ENCODE measurements at places on chromosomes 5 and 9. TPM values are rescaled to one million over a fixed set of nuclear protein-coding genes. Genes with fewer than 3 reads are reported as not detected.

DNA sequence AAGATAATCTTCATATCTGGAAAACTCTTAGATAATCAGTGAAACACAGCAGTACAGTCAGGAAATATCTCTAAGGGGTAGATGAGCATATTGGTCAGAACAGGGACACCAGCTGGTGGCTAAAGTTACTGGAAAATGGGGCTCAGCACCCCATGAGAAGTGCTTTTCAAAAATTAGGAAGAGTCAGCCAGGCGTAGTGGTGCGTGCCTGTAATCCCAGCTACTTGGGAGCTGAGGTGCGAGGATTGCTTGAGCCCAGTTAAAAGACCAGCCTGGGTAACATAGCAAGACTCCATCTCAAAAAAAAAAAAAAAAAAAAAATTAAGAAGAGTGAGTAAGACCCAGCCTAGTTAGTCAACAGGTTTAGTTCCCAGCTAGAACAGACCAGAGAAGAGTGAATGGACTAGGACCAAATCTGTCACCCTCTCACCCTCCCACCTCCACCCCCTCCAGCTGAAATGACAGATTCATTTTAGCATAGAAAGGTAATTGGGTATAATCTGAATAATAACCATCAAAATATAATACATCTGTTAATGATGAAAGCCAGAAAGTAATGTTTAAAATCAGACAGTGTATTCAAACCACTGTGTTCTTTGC, 120.9 kb downstream of the CDC42SE2 start:
- H3K27me3 ChIP-seq: no peaks in the 10 kb centered on the region
- H3K36me3 ChIP-seq: peaks cover 19% of the 10 kb centered on the region
- peaks cover 3% of the 10 kb centered on the region for H3K4me1 ChIP-seq

DNA sequence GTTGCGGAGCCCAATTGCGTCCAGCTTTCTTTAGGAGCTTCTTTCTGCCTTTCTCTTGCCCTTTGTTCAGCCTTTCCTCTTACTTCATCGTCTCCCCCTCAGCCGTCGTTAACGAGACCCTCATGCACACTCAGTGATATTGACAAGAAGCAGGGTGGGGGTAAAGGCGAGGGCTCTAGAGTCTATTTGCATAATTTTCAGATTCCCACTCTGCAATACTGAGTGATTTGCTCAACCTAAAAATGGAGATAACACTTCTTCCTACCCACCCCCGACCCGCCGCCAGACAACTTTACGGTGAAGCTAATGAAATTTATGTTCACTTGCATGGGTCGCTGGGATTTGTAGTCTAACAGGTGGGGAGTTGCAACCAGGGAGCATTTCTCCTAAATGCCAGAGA, 1.3 kb upstream of the TBC1D2 start:
- no peaks in the 10 kb centered on the region for H3K27me3 ChIP-seq
- H3K4me1 ChIP-seq: peaks cover 6% of the 10 kb centered on the region
- peak overlapping the region; percentile 84 for H3K4me3 ChIP-seq
- peaks cover 10% of the 10 kb centered on the region for H3K36me3 ChIP-seq

- H3K36me3 ChIP-seq: no peaks in the 10 kb centered on the region
- H3K4me1 ChIP-seq: no peaks in the 10 kb centered on the region
- no peaks in the 10 kb centered on the region for H3K27me3 ChIP-seq
- no peak overlapping the region for H3K27ac ChIP-seq
Observed at GRCh38 chr5:89560696-89561095, 677.7 kb upstream of the MEF2C start.

DNA sequence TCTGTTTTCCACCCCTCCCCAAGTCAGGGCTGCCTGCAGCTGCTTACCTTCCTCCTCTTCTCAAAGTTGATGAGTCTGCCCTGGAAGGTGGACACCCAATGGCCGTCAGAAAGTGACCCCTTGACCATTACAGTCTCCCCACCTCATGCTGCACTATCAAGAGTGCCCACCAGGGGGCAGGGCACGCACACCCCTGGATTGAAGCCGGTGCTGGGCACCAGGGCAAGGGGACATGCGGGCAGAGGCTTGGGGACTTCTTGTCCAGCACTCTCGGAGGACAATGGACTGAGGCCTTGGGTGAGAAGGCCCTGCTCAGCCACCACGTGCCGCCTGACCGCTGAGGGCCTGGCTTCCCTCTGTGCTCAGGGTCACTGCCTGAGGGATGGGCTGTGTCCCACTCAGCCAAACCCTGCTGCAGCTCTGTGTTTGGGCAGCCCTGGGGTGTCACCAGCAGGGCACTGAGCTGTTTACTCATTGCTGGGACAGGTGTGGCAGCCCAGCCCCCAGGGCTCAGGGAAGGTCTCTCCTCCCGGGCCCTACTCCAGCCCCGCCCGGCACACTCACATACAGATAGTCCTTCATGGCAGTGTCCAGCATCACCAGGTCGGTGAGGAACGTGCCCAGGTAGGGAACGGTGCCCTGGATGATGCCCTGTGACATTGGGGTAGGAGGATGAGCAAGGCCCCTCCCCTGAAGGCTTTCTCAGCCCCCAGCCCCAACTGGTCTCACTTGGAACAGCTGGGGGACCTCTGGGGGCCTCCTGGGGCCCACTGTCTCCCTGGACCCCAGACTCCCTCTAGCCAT, 17.7 kb downstream of the RALGDS start:
- H3K4me3 ChIP-seq: no peak overlapping the region
- H3K36me3 ChIP-seq: peaks cover 50% of the 10 kb centered on the region
- DNase-seq: peak; percentile 86
- H3K27me3 ChIP-seq: no peaks in the 10 kb centered on the region
- H3K4me1 ChIP-seq: no peaks in the 10 kb centered on the region

GRCh38 chr9:109249615-109250014, 71.2 kb downstream of the EPB41L4B start:
- no peak overlapping the region for H3K4me3 ChIP-seq
- H3K36me3 ChIP-seq: no peaks in the 10 kb centered on the region
- H3K27me3 ChIP-seq: no peaks in the 10 kb centered on the region
- no peak overlapping the region for H3K27ac ChIP-seq
- H3K4me1 ChIP-seq: no peaks in the 10 kb centered on the region

GRCh38 chr5:63401436-63402046, 560.7 kb downstream of the HTR1A start:
- no peaks in the 10 kb centered on the region for H3K4me1 ChIP-seq
- DNase-seq: peak; percentile 92
- H3K27me3 ChIP-seq: no peaks in the 10 kb centered on the region
- no peak overlapping the region for H3K27ac ChIP-seq

DNA sequence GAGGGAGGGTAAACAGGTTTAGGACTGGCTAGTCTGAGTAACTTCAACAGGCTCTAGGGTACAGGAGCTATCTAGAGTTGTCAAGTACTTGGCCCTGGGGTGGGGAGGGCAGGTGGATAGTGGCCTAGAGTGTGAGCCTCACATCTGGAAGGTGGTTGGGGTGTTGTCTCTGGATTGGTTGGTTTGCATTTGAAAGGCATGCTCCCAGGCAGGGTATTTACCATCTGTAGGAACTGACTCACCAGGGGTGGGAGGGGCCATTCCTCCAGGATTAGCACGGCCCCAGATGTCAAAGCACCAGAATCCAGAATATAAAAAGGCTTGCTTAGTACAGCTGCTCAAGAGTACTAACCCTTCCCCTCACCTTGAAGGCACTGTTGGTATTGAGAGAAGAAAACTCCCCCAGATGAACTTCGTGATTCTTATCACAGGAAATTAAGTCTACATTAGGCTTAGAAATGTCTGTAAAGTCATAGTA, 193.3 kb downstream of the NTRK2 start:
- peak overlapping the region; percentile 12 for H3K4me3 ChIP-seq
- DNase-seq: peak; percentile 89
- no peaks in the 10 kb centered on the region for H3K27me3 ChIP-seq
- peak overlapping the region; percentile 13 for H3K27ac ChIP-seq

GRCh38 chr5:103602438-103602837, 39.8 kb upstream of the NUDT12 start:
- H3K4me1 ChIP-seq: no peaks in the 10 kb centered on the region
- no peak for DNase-seq
- no peak overlapping the region for H3K4me3 ChIP-seq
- no peaks in the 10 kb centered on the region for H3K36me3 ChIP-seq
- no peaks in the 10 kb centered on the region for H3K27me3 ChIP-seq

DNA sequence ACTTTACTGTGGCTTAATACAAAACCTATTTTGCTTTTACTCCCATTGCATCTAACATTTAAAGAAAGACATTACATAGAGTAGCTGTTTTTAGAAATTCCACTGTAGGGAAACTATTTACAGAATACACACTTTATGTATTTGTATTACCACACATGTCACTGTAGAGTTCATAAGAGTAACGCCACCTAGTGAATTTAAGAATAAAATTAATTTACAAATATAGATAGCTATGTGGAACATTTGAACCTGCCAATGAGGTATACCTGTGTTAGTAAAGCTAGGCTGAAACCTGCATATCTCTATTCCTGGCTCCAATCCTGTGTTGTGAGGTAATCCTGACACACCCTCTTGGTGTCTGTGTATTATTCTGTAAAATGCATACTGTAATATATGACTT, 234.4 kb downstream of the MAST4 start:
- DNase-seq: no peak
- H3K36me3 ChIP-seq: no peaks in the 10 kb centered on the region
- H3K27ac ChIP-seq: no peak overlapping the region
- H3K4me1 ChIP-seq: peaks cover 20% of the 10 kb centered on the region

GRCh38 chr9:128139621-128140020, 9.6 kb upstream of the LCN2 start:
- no peaks in the 10 kb centered on the region for H3K4me1 ChIP-seq
- H3K36me3 ChIP-seq: no peaks in the 10 kb centered on the region
- no peak for DNase-seq
- no peak overlapping the region for H3K27ac ChIP-seq
- no peaks in the 10 kb centered on the region for H3K27me3 ChIP-seq

GRCh38 chr5:134071614-134072207, 42.8 kb upstream of the TCF7 start:
- peak overlapping the region; percentile 70 for H3K4me3 ChIP-seq
- DNase-seq: peak; percentile 63
- H3K27me3 ChIP-seq: no peaks in the 10 kb centered on the region
- no peak overlapping the region for H3K27ac ChIP-seq

- no peak for DNase-seq
- no peaks in the 10 kb centered on the region for H3K36me3 ChIP-seq
- no peaks in the 10 kb centered on the region for H3K4me1 ChIP-seq
- no peak overlapping the region for H3K4me3 ChIP-seq
- H3K27ac ChIP-seq: no peak overlapping the region
Observed at GRCh38 chr5:130992095-130992494, 173.0 kb downstream of the HINT1 start.

- no peaks in the 10 kb centered on the region for H3K27me3 ChIP-seq
- no peak for DNase-seq
- no peak overlapping the region for H3K4me3 ChIP-seq
- H3K4me1 ChIP-seq: peaks cover 31% of the 10 kb centered on the region
- H3K36me3 ChIP-seq: no peaks in the 10 kb centered on the region
Observed at GRCh38 chr5:137214446-137215189, 284.5 kb downstream of the SPOCK1 start.

DNA sequence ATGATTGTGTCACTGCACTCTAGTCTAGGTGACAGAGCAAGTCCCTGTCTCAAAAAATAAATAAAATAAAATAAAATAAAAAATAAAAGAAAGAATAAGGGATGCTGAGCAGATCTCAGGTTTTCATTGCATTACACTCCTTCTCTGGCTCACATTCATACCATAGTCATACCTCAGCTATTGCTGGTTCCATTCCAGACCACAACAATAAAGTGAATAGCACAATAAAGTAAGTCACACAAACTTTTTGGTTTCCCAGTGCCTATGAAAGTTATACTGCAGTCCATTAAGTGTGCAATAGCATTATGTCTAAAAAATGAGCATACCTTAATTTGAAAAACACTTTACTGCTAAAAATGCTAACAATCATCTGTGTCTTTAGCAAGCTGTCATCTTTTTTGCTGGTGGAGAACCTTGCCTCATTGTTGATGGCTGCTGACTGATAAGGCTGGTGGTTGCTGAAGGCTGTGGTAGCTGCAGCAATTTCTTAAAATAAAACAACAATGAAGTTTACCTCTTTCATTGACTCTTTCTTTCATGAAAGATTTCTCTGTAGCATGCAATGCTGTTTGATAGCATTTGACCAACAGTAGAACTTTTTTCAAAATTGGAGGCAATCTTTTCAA, 415.7 kb downstream of the ZNF608 start:
- no peaks in the 10 kb centered on the region for H3K27me3 ChIP-seq
- no peak overlapping the region for H3K27ac ChIP-seq
- H3K36me3 ChIP-seq: no peaks in the 10 kb centered on the region
- peak overlapping the region; percentile 42 for H3K4me3 ChIP-seq

DNA sequence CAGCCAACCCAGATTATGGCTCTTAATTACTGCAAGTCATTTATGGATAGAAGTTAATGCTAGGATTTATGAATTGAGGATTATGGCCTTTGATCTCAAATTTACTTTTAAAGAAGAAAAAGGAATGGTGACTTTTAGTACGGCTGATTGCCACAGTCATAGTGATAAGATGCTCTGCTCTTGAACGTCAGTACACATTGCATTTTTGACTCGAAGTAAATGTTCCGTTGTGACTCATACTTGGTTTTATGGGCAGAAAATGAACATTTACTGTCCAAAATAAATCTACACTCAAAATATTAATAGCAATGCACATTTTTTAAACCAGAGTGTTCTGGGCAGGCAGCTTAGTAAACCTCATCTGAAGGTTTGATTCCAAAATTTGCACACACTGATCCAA, 830 bp downstream of the ADAMTSL1 start:
- DNase-seq: no peak
- H3K4me1 ChIP-seq: peaks cover 3% of the 10 kb centered on the region
- H3K4me3 ChIP-seq: no peak overlapping the region
- no peak overlapping the region for H3K27ac ChIP-seq
- H3K36me3 ChIP-seq: no peaks in the 10 kb centered on the region

SPOCK1 gene
- 33.7 TPM for total RNA-seq

ACER2 gene
- total RNA-seq: 2.1 TPM

GARIN3 gene
- not detected for total RNA-seq

ANXA6 gene
- total RNA-seq: 202 TPM

SCGB3A2 gene
- total RNA-seq: 1.8 TPM

ANKRD18B gene
- 6.7 TPM for total RNA-seq

LCN15 gene
- 0.47 TPM for total RNA-seq

C9orf57 gene
- not detected for total RNA-seq
